ENCODE measurements at places on chromosomes 3 and 15.

DNA sequence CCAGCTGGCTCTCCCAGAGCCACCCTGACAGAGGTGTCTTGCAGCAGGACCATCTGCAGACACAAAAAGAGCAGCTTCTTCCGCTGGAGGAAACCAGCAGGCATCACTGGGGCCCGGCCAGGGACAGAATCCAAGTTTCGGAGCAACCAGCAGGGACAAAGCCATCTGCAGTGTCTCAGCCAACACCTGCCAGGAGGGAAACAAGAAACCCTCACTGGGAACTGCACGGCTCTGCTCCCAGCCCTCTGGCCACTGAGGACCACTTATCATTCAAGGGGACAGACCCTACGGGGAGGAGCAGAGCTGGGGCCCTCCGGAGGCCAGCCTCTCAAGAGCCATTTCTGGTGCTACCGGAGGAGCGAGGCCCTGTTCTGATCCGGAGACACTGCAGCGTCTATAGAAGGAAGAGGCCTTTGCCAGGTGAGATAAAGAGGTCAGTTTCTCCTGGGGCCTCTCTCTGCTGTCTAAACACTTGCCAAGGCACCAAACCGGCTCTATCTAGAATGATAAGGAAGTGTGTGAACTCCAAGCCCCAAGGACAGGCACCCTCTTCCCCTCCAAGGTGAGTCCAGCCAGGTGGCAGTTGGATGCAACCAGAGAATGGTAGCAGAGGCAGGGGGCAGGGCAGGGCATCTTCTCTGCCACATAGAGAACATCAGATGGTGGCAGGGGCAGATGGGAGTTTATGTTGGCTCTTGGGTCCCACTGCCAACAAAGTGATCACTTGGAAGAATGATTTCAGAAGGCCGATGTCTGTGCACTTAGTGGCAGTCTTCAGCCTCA is 89.0 kb downstream of the CHSY1 start:
- no peak for DNase-seq

DNA sequence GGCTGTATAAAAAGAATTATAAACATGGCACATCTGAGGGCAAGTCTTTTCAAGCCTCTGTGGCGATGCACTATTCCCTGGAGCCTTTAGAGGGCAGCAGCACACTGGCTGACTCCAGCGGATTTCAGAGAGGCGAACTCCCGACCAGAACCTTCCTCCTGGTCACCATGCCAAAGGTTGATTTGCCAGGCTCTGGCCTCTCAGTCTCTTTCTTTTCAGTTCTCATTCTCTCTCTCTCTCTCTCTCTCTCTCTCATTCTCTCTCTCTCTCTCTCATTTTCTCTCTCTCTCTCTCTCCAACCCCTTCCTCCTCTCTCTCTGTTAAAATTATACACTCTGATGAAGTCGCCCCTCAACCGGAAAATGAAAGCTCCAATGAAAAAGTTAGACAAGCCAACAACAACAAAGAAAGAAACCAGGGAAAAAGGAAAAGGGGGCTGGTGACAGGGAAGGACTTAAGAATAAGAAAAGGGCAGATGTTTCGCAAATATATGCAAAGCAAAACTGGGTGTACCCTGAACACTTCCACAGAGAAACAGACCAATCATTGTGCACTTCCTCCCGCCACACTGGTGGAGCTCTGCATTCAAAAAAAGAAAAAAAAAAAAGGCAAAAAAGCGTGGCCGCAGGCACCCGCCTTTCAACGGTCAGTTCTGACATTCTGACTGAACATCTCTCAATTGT is 90.2 kb downstream of the TIGIT start:
- DNase-seq = peak; percentile 12

DNA sequence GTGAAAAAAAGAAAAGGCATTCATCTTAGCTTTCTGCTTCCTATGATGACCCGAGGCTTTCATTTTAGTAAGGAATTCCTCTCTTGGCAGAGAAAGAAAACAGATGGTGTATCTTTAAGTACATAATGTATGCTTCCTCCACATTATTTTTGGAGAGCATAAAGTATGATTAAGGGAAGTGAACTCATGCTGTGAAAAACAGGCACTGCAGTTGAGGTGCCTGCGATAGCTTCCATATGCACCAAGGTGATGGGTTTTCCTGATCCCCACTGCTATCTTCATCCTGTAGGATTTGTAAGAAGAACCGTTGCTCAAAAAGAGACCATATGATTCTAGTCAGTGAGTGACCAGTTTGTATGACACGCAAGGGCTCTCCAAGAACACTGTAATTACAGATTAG is 411.5 kb upstream of the MCTP2 start:
- DNase-seq = no peak

DNA sequence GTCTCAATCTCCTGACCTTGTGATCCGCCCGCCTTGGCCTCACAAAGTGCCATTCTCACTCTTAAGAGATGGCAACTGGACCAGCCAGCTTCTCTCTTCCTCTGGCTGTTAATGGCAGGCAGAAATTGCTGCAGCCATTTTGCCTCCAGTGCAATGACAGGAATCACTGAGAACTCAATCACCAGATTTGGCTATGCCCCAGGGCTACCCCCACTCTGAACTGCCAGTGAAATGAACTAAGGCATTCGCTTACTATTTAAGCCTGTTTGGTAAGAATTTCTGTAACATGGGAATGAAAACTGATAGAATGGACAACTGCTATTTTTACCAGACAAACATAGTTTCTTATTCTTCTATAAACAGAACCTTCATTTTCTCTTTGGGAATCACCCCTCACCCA is 24.5 kb downstream of the FOXP1 start:
- DNase-seq = no peak

- DNase-seq = no peak
These were observed 556.6 kb upstream of the RGMA start for GRCh38 chr15:93645594-93645993.

DNA sequence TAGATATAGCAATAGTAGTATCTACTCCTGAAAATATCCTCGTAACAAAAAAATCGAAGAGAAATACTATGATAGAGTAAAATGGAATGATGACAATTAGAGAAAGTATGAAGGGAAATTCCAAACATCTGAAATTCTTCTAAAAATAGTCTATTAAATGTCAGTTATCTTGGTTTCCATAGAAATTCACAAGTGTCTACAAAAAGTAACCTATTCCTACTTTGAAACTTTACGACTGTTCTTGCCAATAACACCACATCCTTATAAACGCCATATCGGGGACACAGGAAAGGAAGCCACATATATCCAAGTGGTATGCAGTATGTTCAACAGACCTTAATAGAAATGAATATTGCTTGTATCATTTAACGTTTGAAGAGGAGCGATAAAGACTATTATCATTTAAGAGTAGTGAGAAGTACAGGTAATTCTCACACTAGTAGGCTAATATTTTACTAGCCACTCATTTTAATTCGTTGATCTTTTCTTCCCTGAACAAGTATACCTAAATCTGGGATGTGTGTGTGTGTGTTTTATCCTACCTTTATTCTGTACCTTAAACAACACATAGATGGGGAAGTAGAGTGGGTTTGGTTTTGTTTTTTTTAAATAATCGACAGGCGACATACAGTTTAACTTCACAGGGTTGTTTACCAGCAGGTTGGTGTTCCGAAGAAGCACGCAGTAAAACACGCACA is 1.2 kb downstream of the GPR176 start:
- DNase-seq = no peak

GRCh38 chr3:71865727-71866126 is 80.8 kb upstream of the PROK2 start:
- no peak for DNase-seq

DNA sequence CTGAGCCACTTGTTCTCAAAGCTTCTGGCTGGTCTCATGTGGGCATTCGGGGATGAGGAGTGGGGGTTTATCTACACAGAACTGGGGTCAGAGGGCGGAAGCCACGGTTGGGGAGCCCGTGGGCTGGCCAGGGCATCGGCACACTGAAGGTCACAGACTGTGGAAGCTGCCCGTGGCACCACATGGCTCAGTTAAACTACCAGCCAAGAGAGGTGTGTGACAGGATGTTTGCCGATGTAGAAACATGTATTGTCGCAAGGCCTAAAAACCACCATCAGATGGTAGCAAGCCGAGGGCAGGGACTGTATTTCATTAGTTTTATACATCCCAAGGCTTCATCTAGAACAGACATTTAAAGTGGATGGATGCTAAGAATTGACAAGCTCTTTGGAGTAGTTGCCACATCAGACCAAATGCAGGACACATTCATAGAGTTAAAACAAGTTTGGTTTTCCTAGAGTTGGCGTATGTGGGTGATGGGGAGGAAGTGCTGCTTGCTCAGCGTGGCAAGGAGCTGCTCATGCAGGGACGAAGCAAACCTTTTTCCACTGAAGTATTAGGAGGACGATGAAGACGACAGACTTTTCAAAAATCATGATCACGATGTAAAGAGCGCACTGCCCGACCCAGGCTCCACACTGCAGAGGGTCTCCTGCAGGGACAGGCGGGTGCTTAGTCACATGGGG is 9.6 kb upstream of the MUSTN1 start:
- no peak for DNase-seq

- no peak for DNase-seq
These were observed 28.6 kb upstream of the UMPS start for GRCh38 chr3:124701687-124702086.

GRCh38 chr15:85726454-85726853 is 68.3 kb downstream of the KLHL25 start:
- no peak for DNase-seq

DNA sequence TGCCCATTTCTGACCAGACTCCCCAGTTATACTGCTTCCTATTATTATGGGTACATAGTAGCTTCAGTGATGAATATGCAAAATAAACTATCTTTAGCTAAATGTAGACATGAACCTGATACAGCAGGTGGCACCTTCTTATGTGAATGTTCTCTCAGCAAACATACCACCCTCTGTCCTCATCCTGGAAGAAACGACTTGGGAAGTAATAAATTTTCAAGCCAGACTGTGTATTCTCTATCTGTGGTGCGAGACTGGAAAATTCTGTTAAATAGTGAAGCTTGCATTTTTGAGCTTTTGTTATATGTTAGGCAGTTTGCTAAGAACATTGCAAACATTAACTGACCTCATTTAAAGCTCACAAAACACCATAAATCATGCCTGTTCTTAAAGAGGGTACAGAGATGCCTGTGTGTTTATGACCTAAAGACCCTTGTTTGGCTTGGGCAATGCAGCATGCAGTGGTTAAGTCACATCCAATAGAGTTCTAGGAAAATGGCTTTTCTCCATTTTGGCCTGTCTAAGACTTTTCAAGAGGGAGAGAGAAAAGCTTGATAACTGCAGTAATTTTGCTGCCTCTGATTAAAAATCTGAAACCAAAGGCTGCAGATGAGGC is 287.1 kb downstream of the NEK10 start:
- no peak for DNase-seq

- no peak for DNase-seq
These were observed 93.8 kb upstream of the UBE2E1 start for GRCh38 chr3:23711916-23712494.

DNA sequence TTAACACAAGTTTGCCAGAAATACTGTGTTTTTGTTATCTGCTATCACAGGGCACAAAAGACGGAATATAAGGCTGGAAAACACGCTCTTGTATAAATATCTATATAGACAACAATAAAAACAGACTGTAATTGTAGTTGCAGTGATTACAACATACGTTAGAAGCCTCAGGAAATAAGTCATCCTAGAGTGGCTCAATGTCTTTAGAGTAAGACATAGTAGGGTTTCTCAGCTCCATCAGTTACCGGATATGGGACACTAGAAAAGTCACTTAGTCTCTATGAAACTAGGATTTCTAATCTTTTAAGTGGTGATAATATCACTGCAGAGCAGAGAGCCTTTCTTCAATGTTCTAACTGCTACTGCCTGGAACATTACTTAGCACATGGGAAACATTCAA is 208.8 kb downstream of the STAG1 start:
- no peak for DNase-seq

- peak; percentile 8 for DNase-seq
These were observed 428 bp downstream of the LYSMD4 start for GRCh38 chr15:99732751-99733267.
